ENCODE measurements at places on chromosomes 7 and 10. TPM values are rescaled to one million over a fixed set of nuclear protein-coding genes. Genes with fewer than 3 reads are reported as not detected.

GRCh38 chr10:67095531-67095930 is 169.7 kb downstream of the LRRTM3 start:
- H3K4me3 ChIP-seq: no peak overlapping the region
- no peak for DNase-seq
- no peaks in the 10 kb centered on the region for H3K27me3 ChIP-seq
- no peaks in the 10 kb centered on the region for H3K4me1 ChIP-seq
- no peak overlapping the region for H3K27ac ChIP-seq
- H3K36me3 ChIP-seq: no peaks in the 10 kb centered on the region

Gene UCN3
- total RNA-seq: not detected

- no peaks in the 10 kb centered on the region for H3K4me1 ChIP-seq
- H3K36me3 ChIP-seq: no peaks in the 10 kb centered on the region
- no peak for DNase-seq
- no peak overlapping the region for H3K4me3 ChIP-seq
These were observed 220.9 kb upstream of the KMT2E start for GRCh38 chr7:104793066-104793465.

DNA sequence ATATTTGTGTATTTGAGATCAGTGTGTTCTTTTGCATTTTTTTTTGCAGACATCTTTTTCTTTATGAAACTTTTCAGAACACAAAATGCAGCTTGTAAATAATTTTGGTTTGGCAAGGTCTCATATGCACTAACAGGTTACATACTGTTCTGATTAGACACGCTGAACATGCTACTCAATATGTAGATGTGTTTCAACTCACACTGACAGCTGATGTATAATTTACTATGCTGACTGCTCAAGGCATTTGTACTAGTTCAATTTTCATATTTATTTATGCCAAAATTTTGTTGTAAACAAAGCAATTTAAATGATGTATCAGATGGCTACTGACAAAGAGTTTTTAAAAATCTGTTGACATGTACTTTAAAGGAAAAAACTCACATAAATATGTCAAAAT is 123.8 kb downstream of the TFEC start:
- no peak overlapping the region for H3K27ac ChIP-seq
- H3K4me3 ChIP-seq: no peak overlapping the region
- H3K36me3 ChIP-seq: no peaks in the 10 kb centered on the region
- H3K4me1 ChIP-seq: no peaks in the 10 kb centered on the region

- H3K27ac ChIP-seq: no peak overlapping the region
- DNase-seq: no peak
- H3K4me3 ChIP-seq: no peak overlapping the region
- H3K36me3 ChIP-seq: no peaks in the 10 kb centered on the region
- H3K27me3 ChIP-seq: no peaks in the 10 kb centered on the region
These were observed 243.8 kb downstream of the DYNC1I1 start for GRCh38 chr7:96016056-96016586.

- H3K27ac ChIP-seq: no peak overlapping the region
- no peaks in the 10 kb centered on the region for H3K4me1 ChIP-seq
- no peaks in the 10 kb centered on the region for H3K36me3 ChIP-seq
These were observed 114.5 kb downstream of the GRID1 start for GRCh38 chr10:86252079-86252478.

Gene STEAP1
- 24.3 TPM for total RNA-seq

- DNase-seq: no peak
- no peak overlapping the region for H3K4me3 ChIP-seq
- peaks cover 10% of the 10 kb centered on the region for H3K4me1 ChIP-seq
- H3K27me3 ChIP-seq: no peaks in the 10 kb centered on the region
- no peak overlapping the region for H3K27ac ChIP-seq
These were observed 22.6 kb downstream of the SGPL1 start for GRCh38 chr10:70838270-70838805.

DNA sequence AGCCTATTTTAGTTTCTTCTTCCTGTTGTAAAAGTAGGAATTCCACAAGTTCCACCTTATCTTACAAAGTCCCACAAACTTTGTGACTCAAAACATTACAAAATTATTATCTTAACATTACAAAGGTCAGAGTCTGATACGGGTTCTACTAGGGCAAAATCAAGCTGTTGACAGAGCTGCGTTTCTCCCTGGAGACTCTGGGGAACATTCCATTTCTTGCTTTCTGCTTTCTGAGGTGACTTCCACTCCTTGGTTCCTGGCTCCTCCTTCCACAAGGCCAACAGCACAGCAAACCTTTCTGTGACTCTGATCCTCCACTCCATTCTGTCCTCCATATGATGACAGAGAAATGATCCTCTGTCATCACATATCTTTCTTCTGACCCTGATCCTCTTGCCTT is 10.6 kb downstream of the OR2F1 start:
- no peaks in the 10 kb centered on the region for H3K4me1 ChIP-seq
- no peak overlapping the region for H3K27ac ChIP-seq
- no peak for DNase-seq
- no peaks in the 10 kb centered on the region for H3K27me3 ChIP-seq
- H3K36me3 ChIP-seq: no peaks in the 10 kb centered on the region

Gene ANXA8L1
- 179 TPM for total RNA-seq

Gene EVX1
- total RNA-seq: 2.5 TPM

DNA sequence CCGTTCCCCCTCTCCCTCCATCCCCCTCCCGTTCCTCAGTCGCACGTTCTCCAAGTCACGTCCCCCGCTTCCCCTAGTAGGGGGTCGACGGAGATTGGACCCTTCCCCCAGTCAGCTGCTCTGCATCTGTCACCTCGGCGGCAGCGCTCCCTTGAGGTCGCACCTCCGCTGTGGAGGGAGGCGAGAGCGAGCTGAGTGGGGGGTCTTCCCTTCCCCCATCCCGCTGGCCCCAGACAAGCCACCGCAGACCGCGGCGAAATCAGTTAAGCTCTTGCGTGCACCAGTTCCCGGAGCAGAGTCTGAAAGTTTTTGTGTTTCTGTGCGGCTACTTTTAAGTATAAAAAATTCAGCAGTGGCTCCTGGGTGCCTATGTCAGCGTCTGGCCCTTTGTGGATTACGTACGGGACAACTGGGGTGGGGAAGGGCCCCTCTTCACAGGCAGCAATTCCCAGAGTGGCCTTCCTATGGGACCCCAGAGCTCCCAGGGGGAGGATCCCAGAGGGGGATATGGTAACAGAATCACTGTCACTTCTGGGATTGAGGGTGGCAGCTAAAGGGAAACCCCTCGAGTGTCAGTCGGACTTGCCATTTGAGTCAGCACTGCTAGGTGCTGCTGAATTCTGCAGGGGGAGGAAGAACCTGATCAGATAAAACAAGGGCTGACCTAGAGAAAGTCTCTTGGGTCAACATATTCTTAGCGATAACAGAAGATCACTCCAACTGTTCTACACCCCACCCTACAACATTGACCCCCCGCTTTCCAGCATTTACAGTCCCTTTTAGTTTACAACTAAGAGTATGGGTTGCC is 12.5 kb upstream of the DDIT4 start:
- H3K27me3 ChIP-seq: no peaks in the 10 kb centered on the region
- no peaks in the 10 kb centered on the region for H3K36me3 ChIP-seq
- no peak for DNase-seq
- H3K27ac ChIP-seq: peak overlapping the region; percentile 98

DNA sequence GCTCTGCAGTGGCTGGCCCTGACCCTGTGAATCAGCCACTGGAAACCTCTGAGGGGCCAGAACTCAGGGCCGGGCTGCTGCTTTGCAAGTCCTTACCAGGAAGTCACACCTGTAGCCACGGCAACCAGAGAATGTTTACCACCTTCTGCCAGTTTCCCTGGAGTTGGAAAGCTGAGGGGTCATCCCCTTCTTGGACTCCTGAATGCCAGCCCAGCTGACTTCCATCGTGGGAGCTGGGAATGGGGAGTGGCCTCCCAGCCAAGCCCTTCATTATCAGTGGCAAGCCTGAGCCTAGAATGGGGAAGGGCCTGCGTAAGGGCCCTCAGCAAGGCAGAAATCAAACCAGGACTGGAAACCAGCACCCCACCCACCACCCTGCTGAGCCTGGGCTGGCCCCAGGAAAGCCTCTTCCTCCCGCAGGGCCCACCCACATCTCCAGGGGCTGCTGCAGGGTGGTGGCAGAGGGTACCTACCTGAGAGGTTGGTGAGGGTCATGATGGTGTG is 6.5 kb upstream of the CRHR2 start:
- no peaks in the 10 kb centered on the region for H3K4me1 ChIP-seq
- DNase-seq: no peak
- no peaks in the 10 kb centered on the region for H3K27me3 ChIP-seq
- no peaks in the 10 kb centered on the region for H3K36me3 ChIP-seq
- H3K4me3 ChIP-seq: no peak overlapping the region

- H3K4me3 ChIP-seq: no peak overlapping the region
- H3K4me1 ChIP-seq: no peaks in the 10 kb centered on the region
- H3K27me3 ChIP-seq: no peaks in the 10 kb centered on the region
These were observed 64.1 kb downstream of the HHEX start for GRCh38 chr10:92753865-92754264.

GRCh38 chr7:44622342-44623151 is 16.1 kb downstream of the OGDH start:
- DNase-seq: no peak
- H3K27me3 ChIP-seq: no peaks in the 10 kb centered on the region
- no peak overlapping the region for H3K4me3 ChIP-seq

Gene MIOS
- 50.1 TPM for total RNA-seq

Gene SLC29A4
- total RNA-seq: 2.7 TPM

GRCh38 chr7:130697820-130698219 is 11.5 kb upstream of the TSGA13 start:
- H3K36me3 ChIP-seq: no peaks in the 10 kb centered on the region
- no peaks in the 10 kb centered on the region for H3K27me3 ChIP-seq
- H3K4me3 ChIP-seq: no peak overlapping the region
- H3K27ac ChIP-seq: no peak overlapping the region
- no peak for DNase-seq
- H3K4me1 ChIP-seq: no peaks in the 10 kb centered on the region

Gene TFAM
- 13.3 TPM for total RNA-seq

DNA sequence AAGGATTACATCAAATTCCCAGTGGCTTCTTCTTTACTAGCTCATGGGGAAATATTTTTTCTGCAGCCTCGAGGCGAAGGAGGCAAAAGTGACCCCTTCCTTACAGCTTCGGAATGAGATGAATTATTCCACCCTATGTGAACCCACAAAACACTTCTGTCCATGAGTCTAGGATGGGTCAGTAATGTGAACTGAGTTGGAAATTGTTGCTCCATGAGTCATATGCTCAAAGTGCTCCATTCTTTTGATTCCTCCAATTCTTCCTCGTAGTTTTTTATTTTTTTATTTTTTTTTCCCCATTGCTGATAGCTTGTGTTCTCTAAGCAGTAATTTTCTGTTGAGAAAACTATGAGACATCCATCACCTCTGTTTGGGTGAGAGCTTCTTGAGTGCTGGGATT is 31.7 kb upstream of the FAM204A start:
- no peaks in the 10 kb centered on the region for H3K36me3 ChIP-seq
- H3K27ac ChIP-seq: no peak overlapping the region
- no peak for DNase-seq

- no peak overlapping the region for H3K27ac ChIP-seq
- H3K27me3 ChIP-seq: no peaks in the 10 kb centered on the region
- H3K4me1 ChIP-seq: no peaks in the 10 kb centered on the region
- no peaks in the 10 kb centered on the region for H3K36me3 ChIP-seq
- DNase-seq: no peak
- no peak overlapping the region for H3K4me3 ChIP-seq
These were observed 115.2 kb downstream of the TCERG1L start for GRCh38 chr10:131196176-131196885.

GRCh38 chr7:87709258-87709657 is 81.1 kb downstream of the RUNDC3B start:
- H3K36me3 ChIP-seq: no peaks in the 10 kb centered on the region
- no peak overlapping the region for H3K4me3 ChIP-seq
- no peak for DNase-seq
- H3K27ac ChIP-seq: no peak overlapping the region
- H3K4me1 ChIP-seq: no peaks in the 10 kb centered on the region
- no peaks in the 10 kb centered on the region for H3K27me3 ChIP-seq

- H3K4me1 ChIP-seq: no peaks in the 10 kb centered on the region
- DNase-seq: no peak
- no peak overlapping the region for H3K4me3 ChIP-seq
- no peaks in the 10 kb centered on the region for H3K36me3 ChIP-seq
- no peaks in the 10 kb centered on the region for H3K27me3 ChIP-seq
These were observed 89.1 kb downstream of the GFRA1 start for GRCh38 chr10:116183733-116184511.

Gene SPDYE16
- not detected for total RNA-seq

- no peak for DNase-seq
- no peak overlapping the region for H3K4me3 ChIP-seq
- no peaks in the 10 kb centered on the region for H3K4me1 ChIP-seq
- no peaks in the 10 kb centered on the region for H3K36me3 ChIP-seq
- H3K27ac ChIP-seq: no peak overlapping the region
These were observed 20.9 kb downstream of the ANKIB1 start for GRCh38 chr7:92266415-92267241.

GRCh38 chr10:58967551-58968388 is 208.7 kb upstream of the PHYHIPL start:
- no peaks in the 10 kb centered on the region for H3K4me1 ChIP-seq
- no peaks in the 10 kb centered on the region for H3K27me3 ChIP-seq
- no peak overlapping the region for H3K4me3 ChIP-seq
- H3K27ac ChIP-seq: no peak overlapping the region
- no peak for DNase-seq
- H3K36me3 ChIP-seq: no peaks in the 10 kb centered on the region

DNA sequence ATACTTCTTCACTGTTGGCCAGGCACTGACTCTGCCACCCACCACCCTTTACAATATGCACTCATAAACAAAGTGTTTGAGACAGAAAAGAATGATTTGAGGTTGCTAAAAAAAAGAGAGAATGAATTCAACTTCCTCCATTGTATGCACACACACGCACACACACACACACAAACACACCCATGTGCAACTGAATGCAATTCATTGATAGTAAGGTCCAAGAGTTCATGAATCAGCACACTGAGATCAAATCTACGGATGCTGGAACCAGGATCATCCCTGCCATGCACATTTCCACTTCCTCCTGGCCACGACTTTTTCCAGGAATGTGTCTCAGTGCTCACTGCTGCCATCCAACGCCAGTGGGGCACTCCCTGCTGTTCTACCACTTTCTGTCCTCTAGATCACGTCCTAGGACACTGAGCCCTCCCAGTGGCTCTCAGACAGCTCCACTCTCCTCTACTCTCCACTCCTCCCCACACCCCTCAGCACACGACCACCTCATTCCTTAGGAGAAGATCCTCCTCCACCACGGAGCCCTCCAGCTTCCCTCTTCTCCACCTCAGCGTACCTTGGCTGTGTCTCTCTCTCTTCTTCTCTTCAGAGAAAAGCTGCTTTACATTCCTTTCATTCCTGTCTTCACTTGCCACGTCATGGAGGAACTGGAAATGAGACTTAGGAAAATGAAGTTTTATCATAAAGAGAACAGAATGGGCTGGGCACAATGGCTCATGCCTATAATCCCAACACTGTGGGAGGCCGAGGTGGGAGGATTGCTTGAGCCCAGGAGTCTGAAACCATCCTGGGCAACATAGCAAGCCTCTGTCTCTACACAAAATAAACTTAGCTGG is 12.0 kb upstream of the TMEM213 start:
- no peak overlapping the region for H3K27ac ChIP-seq
- DNase-seq: no peak
- no peaks in the 10 kb centered on the region for H3K36me3 ChIP-seq
- H3K4me1 ChIP-seq: no peaks in the 10 kb centered on the region

- H3K4me1 ChIP-seq: peaks cover 14% of the 10 kb centered on the region
- no peak overlapping the region for H3K4me3 ChIP-seq
- H3K27me3 ChIP-seq: no peaks in the 10 kb centered on the region
- H3K36me3 ChIP-seq: no peaks in the 10 kb centered on the region
- H3K27ac ChIP-seq: no peak overlapping the region
These were observed 59.3 kb upstream of the IGFBP3 start for GRCh38 chr7:45980181-45980905.

All from vagina (tissue), 2 donors.